A673 (cell line): ENCODE measurements at places on chromosomes 1 and 21. TPM values are rescaled to one million over a fixed set of nuclear protein-coding genes. Genes with fewer than 3 reads are reported as not detected.
A peak's percentile ranks its signal among the peaks of the same experiment; 100 is the strongest.

Gene BRDT
- not detected in 2 replicates for total RNA-seq

Gene ADAM30
- not detected in 2 replicates for total RNA-seq

Gene CCDC27
- not detected in 2 replicates for total RNA-seq

Gene OLFML2B
- 3.4 and 3.7 TPM in 2 replicates for total RNA-seq

Gene AXDND1
- 0.85 TPM in 1 of 2 replicates, not detected in the other for total RNA-seq

Gene ANXA9
- total RNA-seq = not detected in 2 replicates

DNA sequence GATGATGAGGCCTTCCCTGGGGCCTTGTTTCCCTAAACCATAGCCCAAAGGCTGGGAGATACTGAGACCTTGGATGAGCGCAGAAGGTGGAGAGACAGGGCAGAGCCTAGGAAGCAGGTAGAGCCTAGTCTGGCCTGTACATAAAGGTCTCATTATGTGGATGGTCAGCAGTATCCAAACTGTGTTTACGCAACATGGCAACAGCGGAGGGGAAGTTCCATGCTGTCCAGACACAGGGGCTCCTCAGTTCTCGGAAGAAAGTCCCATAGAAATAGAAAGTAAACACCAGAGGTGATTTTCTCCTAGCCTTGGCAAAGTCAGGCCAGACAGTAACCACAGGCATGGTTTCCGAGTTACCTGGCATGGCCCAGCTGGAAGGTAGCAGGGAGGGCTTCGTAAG is 42.1 kb upstream of the MPZL1 start:
- no peak overlapping the region for H3K27ac ChIP-seq
- DNase-seq = no peak
- H3K4me1 ChIP-seq = no peaks in the 10 kb centered on the region
- no peak overlapping the region for H3K4me3 ChIP-seq
- H3K36me3 ChIP-seq = no peaks in the 10 kb centered on the region
- H3K27me3 ChIP-seq = no peaks in the 10 kb centered on the region

DNA sequence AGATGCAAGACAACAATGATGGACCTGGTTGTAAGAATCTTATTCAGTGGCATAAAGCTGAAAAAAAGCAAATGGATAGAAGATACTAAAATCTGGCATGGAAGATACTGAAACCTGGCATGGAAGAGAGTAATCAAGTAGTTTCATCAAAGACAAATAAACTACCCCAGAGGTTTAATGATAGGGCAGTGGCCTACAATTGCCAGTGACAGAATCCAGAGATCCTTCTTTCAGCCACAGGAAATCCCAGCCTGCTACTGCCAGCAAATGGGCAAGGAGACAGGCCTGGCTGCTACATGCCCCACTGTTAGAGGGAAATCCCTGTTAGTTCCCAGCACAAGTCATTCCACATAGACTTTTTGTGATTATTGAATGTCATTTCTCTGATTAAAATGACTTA is 409.4 kb downstream of the VAV3 start:
- no peak overlapping the region for H3K27ac ChIP-seq
- H3K4me3 ChIP-seq = no peak overlapping the region
- no peaks in the 10 kb centered on the region for H3K36me3 ChIP-seq
- no peaks in the 10 kb centered on the region for H3K27me3 ChIP-seq
- no peak for DNase-seq
- H3K4me1 ChIP-seq = no peaks in the 10 kb centered on the region

GRCh38 chr21:46018615-46019014 is 37.0 kb downstream of the COL6A1 start:
- H3K4me1 ChIP-seq = no peaks in the 10 kb centered on the region
- no peak for DNase-seq
- H3K36me3 ChIP-seq = no peaks in the 10 kb centered on the region
- no peak overlapping the region for H3K27ac ChIP-seq

GRCh38 chr1:238469146-238469631 is 578.5 kb upstream of the ZP4 start:
- no peak overlapping the region for H3K27ac ChIP-seq
- no peaks in the 10 kb centered on the region for H3K36me3 ChIP-seq
- no peak overlapping the region for H3K4me3 ChIP-seq
- DNase-seq = no peak

DNA sequence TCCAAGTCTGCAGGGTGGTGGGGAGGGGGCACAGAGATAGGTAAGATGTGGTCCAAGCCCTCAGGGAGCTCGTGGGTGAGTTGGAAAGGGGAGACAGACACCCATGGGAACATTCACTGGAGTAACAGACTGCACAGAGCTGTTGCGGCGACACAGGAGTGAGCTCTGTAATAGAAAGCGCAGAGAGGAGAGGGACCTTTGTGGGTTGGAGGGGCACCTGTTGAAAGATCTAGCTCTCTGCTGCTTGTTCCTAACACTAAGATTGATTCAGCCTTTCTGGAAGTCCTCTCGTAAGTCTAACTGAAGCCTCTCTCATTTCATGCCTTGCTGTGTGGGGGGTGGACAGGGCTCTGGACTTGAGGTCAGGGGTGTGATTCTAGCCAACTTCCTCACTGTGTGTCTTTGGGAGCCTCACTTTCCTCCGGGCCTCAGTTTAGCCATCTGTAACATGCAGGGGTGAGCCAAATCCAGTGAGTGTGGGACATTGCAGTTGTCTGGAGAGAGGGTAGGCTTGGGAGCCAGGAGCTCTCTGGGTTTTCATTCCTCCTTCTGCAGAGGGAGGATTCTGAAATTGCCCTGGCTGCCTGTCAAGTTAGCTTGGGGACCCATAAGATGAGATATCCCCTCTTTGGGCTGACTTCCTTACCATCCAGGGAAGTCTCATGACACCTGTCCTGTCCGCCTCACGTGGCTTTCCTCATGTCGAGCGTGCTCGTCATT is 2.0 kb upstream of the ACOT11 start:
- H3K4me3 ChIP-seq = no peak overlapping the region
- H3K4me1 ChIP-seq = peaks cover 30% of the 10 kb centered on the region
- no peaks in the 10 kb centered on the region for H3K27me3 ChIP-seq
- no peak overlapping the region for H3K27ac ChIP-seq
- DNase-seq = no peak

GRCh38 chr1:168483539-168483938 is 60.3 kb downstream of the XCL2 start:
- no peak for DNase-seq
- no peaks in the 10 kb centered on the region for H3K27me3 ChIP-seq
- H3K4me1 ChIP-seq = peaks cover 7% of the 10 kb centered on the region
- H3K36me3 ChIP-seq = no peaks in the 10 kb centered on the region
- H3K27ac ChIP-seq = no peak overlapping the region

- H3K4me1 ChIP-seq = no peaks in the 10 kb centered on the region
- no peak for DNase-seq
- H3K36me3 ChIP-seq = no peaks in the 10 kb centered on the region
- no peak overlapping the region for H3K4me3 ChIP-seq
- H3K27me3 ChIP-seq = no peaks in the 10 kb centered on the region
These were observed 97.7 kb upstream of the SLC25A33 start for GRCh38 chr1:9441451-9442133.

GRCh38 chr1:197868751-197869489 is 33.5 kb upstream of the C1orf53 start:
- H3K27me3 ChIP-seq = no peaks in the 10 kb centered on the region
- peak; percentile 64 for DNase-seq
- H3K36me3 ChIP-seq = no peaks in the 10 kb centered on the region

GRCh38 chr1:19310720-19311502 is 1.0 kb downstream of the AKR7A2 start:
- H3K27ac ChIP-seq = peak overlapping the region; percentile 78
- H3K4me1 ChIP-seq = peaks cover 7% of the 10 kb centered on the region
- peaks cover 22% of the 10 kb centered on the region for H3K36me3 ChIP-seq
- no peaks in the 10 kb centered on the region for H3K27me3 ChIP-seq
- DNase-seq = no peak

DNA sequence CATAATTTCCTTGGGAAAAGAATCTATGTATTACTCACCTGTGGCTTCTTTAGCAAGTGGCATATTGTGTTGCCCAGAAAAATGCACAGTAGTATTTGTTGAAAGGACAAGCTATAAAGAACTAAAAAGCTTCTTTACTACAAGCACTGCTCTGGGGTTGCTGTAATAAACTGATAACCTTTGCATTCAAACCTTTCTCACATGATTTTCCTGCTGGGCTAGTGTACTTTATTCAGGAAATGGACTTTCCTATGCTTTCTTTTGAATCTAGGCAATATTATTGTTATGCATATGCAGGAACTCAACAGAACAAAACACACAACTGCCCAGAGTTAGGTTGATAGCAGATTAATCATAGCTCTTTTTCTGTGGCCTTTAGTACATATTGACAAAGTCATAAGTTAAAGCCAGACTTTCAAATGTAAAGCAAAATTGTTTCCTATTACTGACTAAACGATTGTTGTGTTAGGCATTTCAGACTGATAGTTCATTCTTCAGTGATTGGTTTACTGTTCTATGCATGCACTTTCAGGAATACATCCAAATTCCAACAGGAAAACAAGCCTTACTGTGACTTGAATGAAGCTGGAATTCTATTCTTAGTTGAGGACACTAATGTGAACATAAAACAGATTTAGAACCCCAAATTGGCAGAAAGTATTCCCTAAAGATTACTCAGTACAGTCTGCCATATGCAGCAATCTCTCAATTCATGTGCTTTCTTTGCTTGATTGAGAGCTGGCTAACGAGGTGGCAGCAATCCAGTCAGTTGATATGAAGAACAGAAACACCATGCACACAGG is 564.3 kb upstream of the NEGR1 start:
- H3K27me3 ChIP-seq = no peaks in the 10 kb centered on the region
- H3K4me3 ChIP-seq = no peak overlapping the region
- H3K36me3 ChIP-seq = no peaks in the 10 kb centered on the region
- no peak overlapping the region for H3K27ac ChIP-seq
- no peak for DNase-seq
- peaks cover 8% of the 10 kb centered on the region for H3K4me1 ChIP-seq

- no peak for DNase-seq
- no peaks in the 10 kb centered on the region for H3K36me3 ChIP-seq
- no peak overlapping the region for H3K4me3 ChIP-seq
- H3K27me3 ChIP-seq = no peaks in the 10 kb centered on the region
- no peaks in the 10 kb centered on the region for H3K4me1 ChIP-seq
These were observed 115.6 kb upstream of the KIF26B start for GRCh38 chr1:245039196-245039595.

- no peak for DNase-seq
- no peak overlapping the region for H3K4me3 ChIP-seq
- no peaks in the 10 kb centered on the region for H3K4me1 ChIP-seq
- no peak overlapping the region for H3K27ac ChIP-seq
- H3K36me3 ChIP-seq = no peaks in the 10 kb centered on the region
These were observed 46.0 kb downstream of the RUNX1 start for GRCh38 chr21:35002879-35003722.

DNA sequence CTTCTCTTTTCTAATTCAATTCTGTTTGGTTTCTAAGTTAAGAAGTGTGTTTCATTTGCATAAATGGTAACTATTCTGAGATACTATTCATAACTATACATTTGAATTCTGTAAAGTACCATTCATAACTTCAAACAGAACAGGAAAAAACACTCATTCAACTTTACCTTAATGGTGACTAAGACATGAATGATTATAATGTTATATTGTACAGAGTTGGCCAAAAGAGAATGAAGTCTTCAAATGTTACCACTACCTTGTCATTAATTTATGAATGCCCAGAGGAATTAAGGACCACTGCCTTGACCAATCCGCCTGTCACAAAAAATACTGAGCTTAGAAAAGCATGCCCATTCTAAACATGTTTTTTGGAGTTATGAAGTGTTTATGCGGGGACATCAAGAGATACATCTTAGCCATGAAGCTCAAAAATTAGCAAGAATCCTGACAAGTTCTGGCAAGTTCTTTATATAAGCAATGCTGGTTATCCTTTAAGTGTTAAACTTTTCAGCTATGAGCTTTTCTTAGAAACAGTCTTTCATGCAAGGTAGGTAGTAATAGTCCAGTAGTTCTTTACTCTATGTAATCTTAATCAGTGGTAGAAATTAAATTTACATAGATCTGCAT is 7.9 kb downstream of the WASF2 start:
- no peak overlapping the region for H3K27ac ChIP-seq
- H3K4me3 ChIP-seq = no peak overlapping the region
- no peaks in the 10 kb centered on the region for H3K27me3 ChIP-seq
- no peaks in the 10 kb centered on the region for H3K36me3 ChIP-seq
- no peak for DNase-seq

DNA sequence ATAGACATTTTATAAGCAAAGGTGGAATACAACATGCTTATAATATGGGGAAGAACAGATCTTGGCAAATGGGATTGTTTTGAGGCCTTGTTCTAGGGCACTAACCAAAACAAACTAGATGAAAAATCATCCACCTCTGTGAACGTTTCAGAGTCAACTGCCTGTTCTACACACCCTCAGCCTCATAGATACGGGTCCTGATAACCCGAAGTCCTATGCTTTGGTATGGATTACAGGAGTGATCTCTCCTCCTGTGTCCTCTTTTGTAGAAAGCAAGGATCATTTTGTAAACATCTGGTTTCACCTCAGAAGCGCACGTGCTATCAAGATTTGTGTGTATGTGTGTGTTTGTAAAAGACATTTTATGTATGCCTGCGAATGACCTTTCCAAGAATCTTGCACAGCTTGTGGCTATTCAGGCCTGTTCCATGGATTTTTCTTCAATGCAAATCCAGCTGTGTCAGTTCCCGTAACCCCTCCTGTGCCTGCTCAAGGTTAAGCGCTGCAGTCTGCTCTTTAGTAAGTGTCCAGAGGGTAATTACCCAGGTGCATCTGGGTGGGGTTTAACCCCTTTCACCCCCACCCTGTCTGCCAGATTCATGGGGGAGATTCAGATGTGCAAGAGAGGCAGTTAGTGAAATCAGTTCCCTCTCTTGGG is 132.4 kb downstream of the ROR1 start:
- no peaks in the 10 kb centered on the region for H3K27me3 ChIP-seq
- no peak for DNase-seq
- no peak overlapping the region for H3K4me3 ChIP-seq
- no peak overlapping the region for H3K27ac ChIP-seq

DNA sequence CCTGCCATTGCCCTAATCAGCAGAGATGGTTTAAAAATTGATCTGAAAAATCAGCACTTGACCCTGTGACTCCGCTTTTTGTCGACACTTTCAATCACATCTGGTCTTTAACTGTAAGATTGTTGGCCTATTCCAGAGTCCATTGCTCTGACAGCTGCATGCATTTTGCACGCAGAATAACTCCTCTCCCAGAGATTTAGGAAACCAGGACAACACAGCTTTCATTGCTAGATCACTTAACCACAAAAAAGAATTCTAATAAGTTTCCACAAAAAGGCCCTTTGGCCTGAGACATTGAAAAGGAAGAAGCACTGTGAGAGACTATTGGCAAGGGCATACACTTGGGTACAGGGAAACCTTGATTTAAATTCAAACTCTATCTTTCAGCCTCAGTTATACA is 373.1 kb downstream of the TGFB2 start:
- no peaks in the 10 kb centered on the region for H3K4me1 ChIP-seq
- peaks cover 9% of the 10 kb centered on the region for H3K27me3 ChIP-seq
- DNase-seq = no peak
- H3K4me3 ChIP-seq = no peak overlapping the region
- H3K36me3 ChIP-seq = no peaks in the 10 kb centered on the region
- H3K27ac ChIP-seq = no peak overlapping the region

DNA sequence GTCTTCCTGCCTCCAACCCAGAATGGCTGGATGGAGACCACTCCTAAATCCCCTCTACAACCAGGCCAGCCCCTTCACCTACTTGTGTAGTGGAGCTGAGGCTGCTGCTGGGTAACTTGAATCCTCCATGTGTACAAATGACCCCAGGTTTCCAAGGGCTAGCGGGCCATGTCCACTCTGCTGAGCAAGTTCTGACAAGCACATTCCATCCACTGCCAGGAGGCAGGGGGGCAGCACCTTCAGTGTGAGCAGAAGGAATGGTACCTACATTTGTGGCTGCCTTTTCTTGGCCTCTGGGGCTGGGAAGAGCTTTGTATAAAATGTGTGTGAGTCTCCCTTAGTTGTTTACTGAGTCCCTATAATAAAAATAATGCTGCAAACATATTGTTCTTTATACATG is 14.5 kb downstream of the KIAA0040 start:
- peaks cover 5% of the 10 kb centered on the region for H3K27me3 ChIP-seq
- H3K36me3 ChIP-seq = no peaks in the 10 kb centered on the region
- DNase-seq = no peak
- H3K27ac ChIP-seq = no peak overlapping the region
- no peak overlapping the region for H3K4me3 ChIP-seq
